Stimulated activated naive CD4-positive, alpha-beta T cell (primary cell): ENCODE measurements at places on chromosomes 11 and 22.

DNA sequence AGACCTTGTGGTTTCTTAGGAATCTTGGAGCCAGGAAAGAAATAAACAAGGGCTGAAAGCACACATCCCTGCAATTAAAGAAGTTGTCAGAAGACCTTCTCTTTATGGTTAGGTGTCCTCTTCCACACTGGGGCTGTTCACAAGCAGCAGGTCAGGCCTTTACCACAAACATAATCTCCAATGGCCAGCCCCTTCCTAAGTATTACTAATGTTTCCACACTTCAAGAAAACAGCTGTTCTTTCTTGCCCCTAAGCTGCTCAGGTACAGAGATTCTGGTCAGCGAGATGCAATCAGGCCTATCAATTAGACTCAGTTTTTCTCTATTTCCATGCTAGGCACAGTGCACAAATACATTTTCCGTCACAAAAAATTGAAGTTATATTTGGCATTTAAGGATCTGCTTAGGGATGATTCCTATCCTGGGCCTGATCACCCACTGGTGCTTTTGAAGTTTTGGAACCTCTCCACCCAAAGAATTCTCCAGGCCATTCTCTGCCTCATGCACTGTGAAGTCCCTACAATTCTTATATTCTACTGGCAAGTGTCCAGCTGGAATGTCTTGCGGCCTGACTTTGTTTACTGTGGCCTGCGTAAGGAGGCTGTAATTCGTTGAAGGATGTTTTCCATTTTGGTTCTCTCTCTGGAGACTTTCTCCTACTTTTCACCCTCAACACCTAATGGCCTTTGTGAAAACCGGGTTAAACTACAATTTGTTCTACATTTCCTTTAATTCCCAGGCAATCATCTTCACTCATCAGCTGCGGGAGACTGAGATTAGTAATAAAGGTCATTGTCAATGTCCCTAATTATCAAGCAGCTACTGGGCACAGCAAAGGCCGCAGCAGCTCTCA is 5.1 kb downstream of the PRAME start:
- no peak for DNase-seq

- no peak for DNase-seq
Measured at GRCh38 chr22:25941365-25941960, 199.5 kb downstream of the MYO18B start.

- DNase-seq: no peak
Measured at GRCh38 chr11:75717608-75718418, at the start of gene MOGAT2. Gene MOGAT2 (plus strand): TSS chr11:75717838. CDS start chr11:75717889, 51 bp downstream.

DNA sequence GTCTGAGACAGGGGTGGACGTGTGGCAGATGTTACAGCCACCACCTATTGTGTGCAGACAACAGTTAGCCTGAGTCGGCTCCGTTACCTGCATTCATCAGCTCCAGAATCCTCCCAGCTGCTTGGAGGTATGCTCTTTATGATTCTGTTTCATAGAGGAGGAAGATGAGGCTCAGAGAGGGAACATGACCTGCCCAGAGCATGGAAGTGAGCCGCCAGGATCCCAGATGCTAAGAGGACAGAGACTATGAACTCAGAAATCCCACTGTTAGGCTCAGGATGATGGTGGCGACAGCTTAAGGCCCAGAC is 1.5 kb downstream of the EMID1 start:
- DNase-seq: no peak

DNA sequence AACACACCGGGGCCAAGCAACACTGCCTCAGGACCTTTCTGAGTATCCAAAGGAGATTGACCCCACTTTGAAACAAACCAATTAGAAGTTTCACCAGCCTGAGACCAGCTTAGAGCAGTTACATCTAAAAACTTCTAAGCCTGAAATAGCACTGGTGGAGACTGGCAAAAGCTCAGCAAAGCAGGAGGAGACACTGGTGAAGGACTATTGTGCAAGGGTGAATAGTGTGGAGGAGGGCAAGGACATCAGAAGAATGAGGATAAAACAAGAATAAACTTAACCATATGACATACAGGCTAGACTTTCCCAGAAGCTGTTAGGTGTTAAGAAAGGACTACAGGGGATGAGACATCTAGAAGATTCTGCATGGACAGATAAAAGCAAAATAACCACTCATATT is 152.4 kb downstream of the FCHSD2 start:
- DNase-seq: no peak

- DNase-seq: no peak
Measured at GRCh38 chr11:67054836-67055523, 1.7 kb upstream of the RHOD start.

- no peak for DNase-seq
Measured at GRCh38 chr22:44042249-44043218, 18.4 kb downstream of the PARVB start.

- DNase-seq: no peak
Measured at GRCh38 chr11:102836290-102836875, 7.0 kb downstream of the MMP3 start.

DNA sequence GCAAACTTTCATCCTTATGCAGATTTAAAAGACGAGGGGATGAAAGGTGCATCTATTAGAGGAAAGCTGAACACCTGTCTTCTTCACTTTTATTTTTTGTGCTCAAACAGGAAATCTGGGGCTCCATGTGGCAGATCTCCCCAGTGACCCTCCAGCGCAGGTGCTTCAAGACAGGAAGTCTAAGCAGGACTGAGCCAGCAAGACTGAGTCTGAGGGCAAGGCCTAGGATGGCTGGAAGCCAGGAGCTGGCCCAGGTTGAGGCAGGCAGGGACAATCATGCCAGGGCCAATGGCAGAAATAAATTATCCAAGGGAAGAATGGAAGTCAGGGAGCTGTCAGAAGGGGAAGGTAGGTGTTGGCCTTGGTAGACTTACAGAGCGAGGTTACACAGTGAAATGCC is 101.1 kb upstream of the SPON1 start:
- no peak for DNase-seq

- no peak for DNase-seq
Measured at GRCh38 chr11:465896-466530, 15.9 kb downstream of the PTDSS2 start.

GRCh38 chr22:44074337-44074984 is 50.4 kb downstream of the PARVB start:
- no peak for DNase-seq

- DNase-seq: no peak
Measured at GRCh38 chr11:99593197-99593596, 572.4 kb downstream of the CNTN5 start.

DNA sequence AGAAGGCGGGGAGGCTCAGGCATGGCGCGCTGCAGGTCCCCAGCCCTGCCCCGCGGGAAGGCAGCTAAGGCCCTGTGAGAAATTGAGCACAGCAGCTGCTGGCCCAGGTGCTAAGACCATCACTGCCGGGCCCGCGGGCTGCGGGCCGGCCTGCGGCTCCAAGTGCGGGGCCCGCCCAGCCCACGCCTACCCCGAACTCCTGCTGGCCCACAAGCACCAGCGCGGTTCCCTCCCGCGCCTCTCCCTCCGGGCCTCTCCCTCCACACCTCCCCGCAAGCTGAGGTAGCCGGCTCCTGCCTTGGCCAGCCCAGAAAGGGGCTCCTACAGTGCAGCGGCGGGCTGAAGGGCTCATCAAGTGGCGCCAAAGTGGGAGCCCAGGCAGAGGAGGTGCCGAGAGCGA is 4.6 kb upstream of the RDX start:
- no peak for DNase-seq

- DNase-seq: no peak
Measured at GRCh38 chr22:44272401-44272771, 40.4 kb downstream of the SHISAL1 start.

- no peak for DNase-seq
Measured at GRCh38 chr11:93194673-93195291, 3.0 kb downstream of the SLC36A4 start.

DNA sequence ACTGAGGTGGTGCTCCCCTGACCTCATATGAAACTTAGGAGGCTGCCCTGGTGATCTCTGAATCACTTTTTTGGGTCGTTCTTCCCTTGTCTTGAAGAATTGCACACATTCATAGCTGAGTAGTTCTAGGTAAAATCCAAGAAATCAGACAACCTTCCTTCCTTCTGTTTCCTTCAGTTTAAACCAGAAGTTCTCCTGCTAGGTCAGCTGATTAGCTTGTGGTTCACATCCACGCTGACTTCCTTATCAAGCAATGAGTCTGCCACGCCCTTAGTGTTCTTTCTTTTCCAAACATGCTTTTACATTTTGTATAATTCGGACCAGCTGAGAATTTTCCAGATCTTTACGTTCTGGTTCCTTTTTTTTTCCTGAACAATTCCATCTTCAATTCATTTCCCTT is 892.8 kb downstream of the NTM start:
- no peak for DNase-seq

DNA sequence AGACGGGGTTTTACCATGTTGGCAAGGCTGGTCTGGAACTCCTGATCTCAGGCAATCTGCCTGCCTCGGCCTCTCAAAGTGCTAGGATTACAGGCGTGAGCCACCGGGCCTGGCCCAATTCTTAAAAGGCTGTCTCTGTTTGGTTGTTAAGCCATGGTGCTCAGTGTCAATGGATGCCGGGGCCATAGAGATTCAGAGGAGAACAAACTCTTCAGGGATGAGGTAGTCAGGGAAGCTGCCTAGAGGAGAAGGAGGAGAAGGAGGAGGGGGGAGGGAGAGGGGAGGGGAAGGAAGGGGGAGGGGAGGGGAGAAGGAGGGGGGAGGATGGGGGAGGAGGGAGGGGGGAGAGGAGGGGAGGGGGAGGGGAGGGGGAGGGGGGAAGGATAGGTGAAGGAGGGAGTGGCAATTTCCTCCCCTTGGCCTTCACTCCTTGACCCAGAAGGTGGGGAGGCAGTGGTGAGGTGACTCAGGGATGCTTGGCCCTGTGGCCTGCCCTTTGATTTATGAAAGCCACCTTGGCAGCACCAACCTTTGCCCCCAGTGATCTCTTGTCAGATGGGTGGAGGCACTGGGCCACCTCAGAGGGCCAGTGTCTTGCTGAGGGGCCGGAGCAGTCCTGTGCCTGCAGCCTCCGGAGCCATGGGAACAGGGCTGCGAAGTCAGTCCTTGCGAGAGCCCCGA is at the start of gene C11orf86:
TSS of gene C11orf86 (plus strand) at position 581 of the 681 bp plus-strand sequence. CDS start at position 640, 59 bp downstream.
- DNase-seq: no peak

DNA sequence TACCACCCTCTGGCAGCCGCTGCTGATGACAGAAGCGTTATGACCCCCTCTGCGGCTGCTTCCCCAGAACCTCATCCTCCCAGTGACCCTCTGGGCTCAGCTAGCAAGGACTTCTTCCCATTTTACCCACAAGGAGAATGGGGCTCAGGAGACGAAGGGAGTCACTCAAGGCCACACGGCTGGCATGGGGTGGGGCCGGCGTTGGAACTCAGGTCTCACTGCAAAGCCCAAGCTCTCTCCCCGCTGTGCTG is 16.8 kb upstream of the SUN2 start:
- no peak for DNase-seq

GRCh38 chr11:133500435-133500834 is 31.9 kb downstream of the OPCML start:
- DNase-seq: no peak
